NCI-H1436 (cell line): ENCODE measurements at places on chromosomes 1 and 21.

- DNase-seq, result peak; percentile 55
These were observed 29.3 kb upstream of the DDAH1 start for GRCh38 chr1:85494074-85494903.

DNA sequence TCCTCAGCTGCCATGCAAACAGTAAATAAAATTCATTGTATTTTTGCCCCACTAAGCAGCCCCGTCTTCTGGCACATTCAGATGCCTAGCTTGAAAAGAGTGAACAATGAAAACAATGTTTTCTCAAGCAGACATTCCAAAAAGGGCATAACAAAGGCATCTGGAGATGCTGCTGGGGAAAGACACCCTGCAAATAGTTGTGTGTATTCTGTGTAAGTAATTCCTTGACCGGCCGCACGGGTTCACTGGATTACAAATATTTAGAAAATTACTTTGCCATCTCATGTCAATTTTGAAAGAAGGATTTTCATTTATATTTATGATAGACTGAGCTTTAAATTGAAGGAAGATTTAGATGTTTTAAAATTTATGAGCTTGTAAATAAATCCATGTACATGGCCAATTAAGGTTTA lies 142.2 kb downstream of the SLC45A1 start:
- DNase-seq, result no peak

DNA sequence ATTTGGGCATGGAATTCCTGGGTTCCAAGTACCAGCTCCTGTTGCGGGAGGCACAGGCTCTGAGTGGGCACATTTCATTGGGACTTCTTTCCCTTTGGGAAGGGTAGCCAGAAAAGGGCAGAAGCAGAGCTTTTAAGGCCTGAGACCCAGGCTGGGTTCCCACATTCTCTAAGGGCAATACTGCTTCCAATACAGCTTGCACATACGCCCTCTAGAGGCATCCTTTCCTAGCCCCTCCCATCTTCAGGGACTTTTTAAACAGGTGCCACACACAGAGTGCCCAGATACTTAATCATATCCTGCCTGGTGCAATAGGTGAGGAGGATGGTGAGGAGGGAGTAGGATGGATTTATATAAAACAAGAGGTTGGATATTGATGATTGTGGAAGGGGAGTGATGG lies 5.7 kb downstream of the GPR88 start:
- no peak for DNase-seq

GRCh38 chr1:191575746-191576145 lies 582.5 kb upstream of the RGS18 start:
- DNase-seq, result no peak

GRCh38 chr1:30378991-30379581 lies 344.3 kb downstream of the MATN1 start:
- DNase-seq, result no peak

DNA sequence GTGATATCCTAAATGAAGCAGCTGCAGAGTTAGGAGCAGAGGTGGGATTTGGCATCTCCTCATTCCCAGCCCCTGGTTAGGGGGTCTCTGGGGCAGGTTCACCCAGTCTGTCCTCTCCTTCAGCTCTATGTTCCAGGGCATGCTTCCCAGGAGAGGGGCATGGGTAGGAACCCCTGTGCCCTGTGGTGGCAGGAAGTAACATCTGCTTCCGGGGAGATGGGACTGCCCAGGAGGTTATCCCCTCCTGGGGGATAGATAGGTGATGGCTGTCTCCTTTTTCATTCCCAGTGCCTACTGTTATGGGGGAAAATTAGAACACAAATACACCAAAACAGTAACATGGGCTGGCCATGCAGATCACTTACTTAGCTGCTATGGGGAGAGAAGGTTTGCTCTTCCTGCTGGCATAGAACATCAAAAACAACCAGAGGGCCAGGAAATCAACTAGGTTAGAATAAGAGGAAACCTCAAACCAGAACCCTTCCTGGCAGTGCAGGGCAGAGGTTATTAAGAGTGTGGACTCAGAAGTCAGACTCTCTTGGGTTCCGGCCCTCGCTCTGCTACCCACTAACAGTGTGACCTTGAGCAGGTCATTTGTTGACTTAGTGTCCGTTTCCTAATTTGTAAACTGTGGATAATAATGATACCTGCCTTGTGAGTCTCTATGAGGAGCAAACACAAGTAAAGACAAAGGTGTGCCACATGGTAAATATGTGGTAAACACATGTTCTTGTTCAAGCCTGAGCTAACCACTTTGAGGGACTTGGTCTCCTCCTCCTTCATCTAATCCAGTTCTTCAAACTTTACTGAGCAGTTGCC lies 157.8 kb upstream of the JUN start:
- DNase-seq, result no peak

- DNase-seq, result no peak
These were observed 38.3 kb downstream of the NCF2 start for GRCh38 chr1:183551924-183552323.

DNA sequence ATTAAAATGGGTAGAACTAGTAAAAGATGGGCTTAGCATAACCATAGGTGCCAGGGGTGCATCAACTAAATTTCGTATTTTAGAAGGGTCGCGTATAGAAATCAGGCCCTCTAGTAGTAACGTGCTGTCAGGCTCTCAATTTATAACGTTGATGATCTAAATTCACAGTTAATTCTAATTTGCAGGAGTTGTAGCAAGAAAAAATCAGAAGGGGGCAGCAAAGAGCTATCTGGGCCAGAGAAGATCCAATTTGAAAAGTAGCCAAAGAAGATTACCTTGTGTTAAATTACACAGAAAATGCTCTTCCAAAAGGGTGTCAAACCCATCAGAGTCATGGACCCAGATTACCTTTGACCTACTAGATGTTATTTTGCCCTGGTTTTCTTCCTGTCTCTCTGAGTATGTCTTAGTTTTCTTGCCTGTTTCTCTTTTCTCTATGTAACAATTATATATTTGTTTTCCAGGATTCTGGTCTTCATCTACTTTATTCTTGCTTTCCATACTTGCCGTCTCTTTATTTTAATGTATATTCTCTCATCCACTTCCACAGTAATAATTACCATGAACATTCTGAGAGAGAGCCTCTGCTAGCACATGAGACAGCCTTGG lies 1030.9 kb downstream of the AMY1C start:
- peak; percentile 49 for DNase-seq

- DNase-seq, result peak; percentile 16
These were observed 1788.1 kb downstream of the BRINP3 start for GRCh38 chr1:188689542-188689941.

DNA sequence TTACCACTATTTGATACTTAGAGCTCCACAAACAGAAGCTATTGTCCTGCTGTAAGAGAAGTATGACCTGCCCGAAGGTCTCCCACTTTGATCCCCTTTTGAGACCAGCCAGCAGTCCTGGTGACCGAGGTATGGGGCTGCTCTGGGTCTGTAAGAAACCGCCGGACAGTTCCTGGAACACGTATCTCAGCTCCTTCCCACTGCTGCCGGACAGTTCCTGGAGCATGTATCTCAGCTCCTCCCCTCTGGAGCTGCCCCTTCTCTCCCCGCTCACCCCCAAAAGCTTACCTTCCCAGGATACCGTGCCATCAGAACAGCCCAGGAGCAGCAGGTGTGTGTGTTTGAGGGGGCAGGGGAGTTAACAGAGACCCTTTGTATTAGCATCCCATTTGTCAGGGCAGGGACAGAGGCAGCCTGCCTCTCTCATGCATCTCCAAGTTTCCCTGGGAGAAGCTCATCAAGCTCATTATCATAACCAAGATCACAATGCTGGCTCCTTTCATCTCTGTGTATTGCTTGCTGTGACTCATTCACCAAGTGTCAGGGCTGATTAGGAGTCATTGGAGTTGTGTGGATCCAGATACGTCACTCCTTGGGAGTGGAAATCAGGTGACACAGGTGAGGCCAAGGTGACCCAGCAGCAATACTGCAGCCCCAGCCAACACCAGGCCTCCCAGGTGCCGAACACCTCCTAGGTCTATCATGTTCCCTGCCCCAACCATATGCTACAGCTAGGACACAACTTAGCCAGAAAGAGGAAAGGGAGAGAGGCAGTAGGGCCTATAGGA lies 25.3 kb downstream of the OPTC start:
- DNase-seq, result no peak

- DNase-seq, result peak; percentile 47
These were observed 16.6 kb downstream of the SAMD11 start for GRCh38 chr1:940107-941014.

- DNase-seq, result no peak
These were observed 77.4 kb downstream of the EIF4G3 start for GRCh38 chr1:21099034-21099868.

DNA sequence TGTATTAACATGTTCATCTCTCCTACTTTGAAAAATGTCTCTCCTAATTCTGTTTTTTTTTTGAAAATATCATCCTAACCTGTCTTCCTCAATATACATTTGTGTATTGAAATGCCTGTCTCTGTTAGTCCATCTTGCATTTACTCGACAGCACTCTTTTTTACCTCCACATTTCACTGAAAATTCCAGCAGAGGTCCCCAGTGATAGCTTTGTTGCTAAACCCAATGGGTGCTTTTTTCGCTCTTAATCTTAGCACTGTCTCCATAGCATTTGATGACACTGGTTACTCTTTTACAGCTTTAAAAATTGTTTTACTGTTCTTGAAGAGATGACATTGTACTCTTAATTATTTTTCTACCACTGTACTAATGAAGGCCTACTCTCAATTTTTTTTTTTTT lies 10.8 kb downstream of the OSBPL9 start:
- DNase-seq, result no peak

DNA sequence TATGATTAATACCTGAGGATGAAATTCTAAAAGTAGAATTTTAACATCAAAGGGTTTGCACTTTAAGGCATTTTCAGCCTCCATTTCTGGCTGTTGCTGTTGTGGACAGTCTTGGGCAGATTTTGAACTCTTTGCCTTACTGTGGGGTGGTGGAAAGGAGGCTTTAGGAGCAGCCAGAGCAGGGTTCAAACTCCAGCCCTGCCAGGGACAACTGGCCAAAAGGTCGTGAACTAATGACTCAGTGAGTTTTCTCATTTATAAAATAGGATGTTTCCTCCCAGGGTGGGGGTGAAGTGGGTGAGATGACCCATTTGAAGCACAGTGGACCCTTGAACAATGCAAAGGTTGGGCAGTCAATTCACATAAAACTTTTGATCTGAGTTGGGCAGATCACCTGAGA lies 36.7 kb downstream of the MAPKAPK2 start:
- no peak for DNase-seq

DNA sequence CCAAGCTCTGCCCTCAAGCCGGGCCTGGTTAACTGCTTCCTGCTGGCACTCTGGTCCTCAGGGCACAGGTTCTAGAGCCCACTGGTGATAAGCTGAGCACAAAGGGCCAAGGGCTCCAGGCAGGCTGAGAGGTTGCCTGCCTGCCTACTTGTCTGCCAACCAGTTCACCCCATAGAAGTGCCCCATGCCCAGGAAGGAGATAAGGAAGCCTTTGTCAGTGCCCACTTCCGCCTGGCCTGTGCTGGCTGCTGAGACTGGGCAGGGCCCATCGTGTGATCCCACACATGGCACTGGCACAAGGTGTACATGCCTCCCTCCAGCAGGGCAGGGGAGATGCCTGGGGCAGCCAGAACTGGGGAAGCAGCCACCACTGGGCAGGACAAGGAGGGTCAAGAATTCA lies 24.1 kb downstream of the SLC9A1 start:
- DNase-seq, result no peak

GRCh38 chr1:77010937-77011336 lies 143.7 kb downstream of the ST6GALNAC5 start:
- DNase-seq, result no peak

DNA sequence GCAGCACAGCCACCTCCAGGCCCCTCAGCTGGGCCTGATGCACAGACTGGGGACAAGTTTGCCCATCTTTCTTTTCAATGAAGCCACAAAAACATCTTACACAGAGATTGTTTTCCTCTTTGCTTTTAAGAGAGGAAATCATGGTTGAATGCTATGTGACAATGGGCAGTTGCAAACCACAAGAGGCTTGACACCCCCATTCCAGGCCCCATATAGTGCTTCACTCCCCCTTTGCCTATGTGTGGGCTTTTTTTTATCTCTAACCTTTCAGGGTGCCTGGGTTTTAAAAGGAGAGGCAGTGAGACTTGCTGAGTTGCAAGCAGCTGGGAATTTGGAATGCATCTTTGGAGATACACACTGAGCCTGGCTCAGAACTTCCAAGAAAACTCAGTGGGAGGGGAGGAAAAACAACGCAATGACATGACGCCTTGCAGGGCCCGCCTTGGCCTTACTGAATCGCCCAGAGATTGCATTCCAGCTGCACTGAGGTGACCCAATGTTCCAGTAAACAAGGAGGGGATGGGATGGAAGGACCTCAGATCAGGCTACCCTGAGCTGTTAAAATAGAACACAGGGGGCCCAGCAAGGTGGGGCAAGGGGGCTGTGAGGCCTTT lies 145.2 kb upstream of the ZNF648 start:
- DNase-seq, result no peak

DNA sequence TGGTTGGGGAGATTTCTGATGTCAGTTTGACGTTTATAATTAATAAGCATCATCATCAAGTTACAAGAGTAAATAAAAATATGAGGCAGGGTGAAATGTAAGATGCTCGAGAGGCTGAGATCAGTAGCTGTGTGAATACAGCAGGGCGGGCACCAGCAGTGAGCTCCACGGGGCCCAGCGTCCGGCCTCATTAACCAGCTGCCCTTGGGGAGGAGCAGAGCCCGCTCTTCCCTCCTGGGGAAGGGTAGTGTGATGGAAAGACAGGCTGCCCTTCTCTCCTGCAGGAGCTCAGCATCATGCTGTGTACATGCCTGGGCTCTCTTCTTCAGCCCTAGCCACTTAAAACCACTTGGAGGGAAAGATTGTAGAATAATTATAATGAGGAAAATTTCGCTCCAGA lies 23.4 kb downstream of the PDE9A start:
- no peak for DNase-seq

DNA sequence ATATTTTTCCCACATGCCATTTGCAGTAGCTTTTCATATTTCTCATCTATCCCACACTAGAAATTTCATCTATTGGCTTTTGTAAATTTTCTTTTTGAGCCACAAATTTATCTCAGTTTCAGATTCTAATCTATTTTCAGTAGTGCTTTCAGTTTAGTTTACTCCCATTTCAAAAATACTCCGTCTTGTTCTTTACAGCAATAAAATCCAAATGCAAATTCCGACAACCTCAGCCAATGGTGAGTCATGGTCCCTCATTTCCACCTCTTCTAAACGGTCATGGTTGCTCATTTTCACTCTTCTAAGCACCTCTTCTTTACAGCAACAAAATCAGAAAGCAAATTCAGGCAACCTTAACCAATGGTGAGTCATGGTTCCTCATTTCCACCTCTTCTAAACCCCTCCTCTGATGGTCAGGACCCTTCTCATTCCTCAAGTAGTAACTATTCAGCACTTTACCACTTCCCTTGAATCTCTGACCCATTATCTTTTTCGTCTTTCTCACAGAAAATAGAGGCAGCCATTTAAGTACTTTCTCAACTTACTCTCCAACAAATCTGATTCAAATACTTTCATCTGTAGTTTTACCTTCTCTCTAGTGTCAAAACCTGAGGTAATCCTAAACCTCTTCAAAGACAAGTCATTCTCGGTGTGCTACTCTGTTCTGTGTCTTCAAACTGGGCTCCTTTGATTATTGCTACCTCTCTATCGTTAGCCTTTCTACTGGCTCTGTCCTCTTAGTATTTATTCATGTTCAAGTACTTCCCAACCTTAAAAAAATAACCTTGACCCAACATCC lies 34.4 kb downstream of the C21orf91 start:
- no peak for DNase-seq

- DNase-seq, result no peak
These were observed 97.1 kb downstream of the ENAH start for GRCh38 chr1:225555821-225556220.
